Urothelium cell line (cell line): ENCODE measurements at places on chromosomes 11 and 22.
A peak's percentile ranks its signal among the peaks of the same experiment; 100 is the strongest.

DNA sequence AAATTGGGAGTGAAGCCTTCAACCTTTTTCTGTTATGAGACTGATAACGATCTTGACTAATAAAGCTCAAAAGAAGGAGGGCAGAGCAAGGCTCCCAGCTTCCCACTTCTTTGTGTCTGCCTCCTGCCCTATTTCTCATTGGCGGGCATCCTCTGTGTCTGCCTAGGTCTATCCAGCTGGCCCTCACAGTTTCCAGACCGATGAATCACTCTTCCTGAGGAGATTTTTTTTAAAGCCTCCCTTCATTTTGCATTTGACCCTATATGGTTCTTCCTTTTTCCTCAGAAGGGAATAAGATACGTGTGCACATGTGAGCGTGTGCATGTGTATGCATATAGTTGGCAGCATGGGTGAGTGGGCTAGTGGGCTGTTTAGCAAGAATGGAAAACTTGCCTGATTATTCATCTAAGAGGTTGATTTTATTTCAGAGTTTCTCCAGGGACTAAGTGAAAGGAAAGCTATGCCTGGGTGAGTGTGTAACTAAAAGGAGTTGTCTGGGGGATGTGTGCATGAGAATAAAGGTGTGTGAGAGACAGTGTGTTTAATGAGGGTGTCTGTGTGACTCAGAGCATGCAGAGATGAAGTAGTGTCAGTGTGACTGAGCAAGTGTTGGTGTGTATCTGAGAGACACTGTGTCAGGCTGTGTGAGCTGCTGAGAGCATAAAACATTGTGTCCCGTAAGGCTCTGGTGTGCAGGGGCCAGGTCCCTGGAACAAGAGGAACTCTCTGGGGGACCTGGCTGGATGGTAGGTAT, 12.2 kb downstream of the PHLDB1 start:
- DNase-seq, result peak; percentile 73

DNA sequence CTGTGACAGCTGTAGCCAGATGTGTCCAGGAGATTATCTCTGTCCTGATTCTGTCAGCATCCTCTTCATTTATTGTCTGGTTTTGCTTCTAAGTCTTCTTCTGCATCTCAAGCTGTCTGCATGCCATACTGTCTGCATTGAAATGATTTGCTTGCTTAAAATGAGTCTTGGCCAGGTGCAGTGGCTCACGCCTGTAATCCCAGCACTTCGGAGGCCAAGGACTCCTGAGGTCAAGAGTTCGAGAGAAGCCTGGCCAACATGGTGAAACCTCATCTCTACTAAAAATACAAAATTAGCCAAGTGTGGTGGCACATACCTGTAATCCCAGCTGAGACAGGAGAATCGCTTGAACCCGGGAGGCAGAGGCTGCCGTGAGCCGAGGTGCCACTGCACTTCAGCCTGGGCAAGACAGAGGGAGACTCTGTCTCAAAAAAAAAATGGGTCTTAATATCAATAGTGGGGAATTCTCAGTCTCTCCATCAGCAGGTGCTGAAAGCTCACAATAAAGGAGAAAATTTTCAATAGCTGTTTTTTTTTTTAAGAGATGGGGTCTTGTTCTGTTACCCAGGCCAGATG, 39.2 kb upstream of the AMPD3 start:
- no peak for DNase-seq

DNA sequence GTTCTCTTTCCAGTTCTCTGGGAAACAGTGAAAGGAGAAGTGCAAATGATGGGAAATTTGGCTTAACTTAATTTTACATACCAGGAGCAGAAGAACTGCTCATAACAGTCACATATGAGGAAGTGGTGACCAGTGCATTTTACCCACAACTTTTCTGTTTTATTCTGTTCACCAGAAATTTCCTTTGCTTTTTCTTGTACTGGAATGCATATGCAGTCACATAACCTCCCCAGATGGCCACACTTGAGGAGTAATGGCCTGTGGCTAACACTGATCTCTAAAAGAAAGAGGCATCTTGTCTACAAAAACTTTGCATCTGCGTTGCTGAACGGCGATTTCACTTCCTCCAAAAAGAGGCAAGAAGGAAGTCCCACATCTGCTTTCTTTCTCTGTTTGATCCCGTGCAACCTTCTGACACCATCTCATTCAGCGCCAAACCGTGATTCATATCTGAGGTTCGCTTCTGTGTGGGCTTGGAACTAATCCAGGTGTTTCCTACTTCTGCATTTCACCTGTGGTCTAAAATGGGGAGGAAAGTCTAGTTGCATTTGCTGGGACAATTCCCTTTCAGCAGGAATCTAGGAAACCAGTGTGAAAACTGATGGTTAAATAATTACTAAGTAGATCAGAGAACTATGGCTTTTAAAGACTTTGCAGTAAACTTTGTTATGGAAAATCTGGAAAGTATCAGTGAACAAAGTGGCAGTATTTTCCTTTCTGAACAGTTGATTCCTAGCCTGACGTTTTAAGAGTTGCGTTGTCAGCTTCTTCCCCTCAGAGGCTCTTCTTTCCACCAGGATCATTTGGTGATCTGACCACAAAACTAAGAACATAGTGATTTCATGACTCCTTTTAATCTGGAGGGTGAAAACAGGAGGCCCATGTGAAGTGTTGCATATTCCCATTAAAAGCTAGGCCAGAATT, 4.2 kb upstream of the MPEG1 start:
- peak; percentile 62 for DNase-seq

- DNase-seq, result no peak
Measured at GRCh38 chr22:25666308-25666707, 75.7 kb upstream of the MYO18B start.

DNA sequence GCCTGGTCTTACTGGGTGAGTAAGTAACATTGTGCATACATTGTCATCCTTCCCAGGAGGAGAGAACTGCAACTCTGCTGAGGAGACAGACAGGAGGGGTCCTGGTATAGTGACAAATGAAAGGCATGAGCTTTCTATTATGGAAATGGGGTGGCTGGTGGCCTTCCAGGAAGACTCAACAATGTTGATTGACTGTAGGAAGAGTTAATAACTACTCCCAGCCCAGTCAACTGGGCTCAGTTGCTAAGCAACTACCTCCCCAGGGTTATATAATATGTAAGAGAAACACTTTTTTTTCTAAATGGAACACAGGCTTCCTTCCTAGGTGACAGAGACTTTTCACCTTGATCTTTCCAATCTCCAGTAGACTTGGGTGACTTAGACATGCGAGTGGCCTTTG, 28.2 kb downstream of the SEZ6L start:
- DNase-seq, result no peak

GRCh38 chr11:121318848-121319834, 26.6 kb downstream of the SC5D start:
- peak; percentile 32 for DNase-seq

- DNase-seq, result no peak
Measured at GRCh38 chr22:45783690-45784089, 112.1 kb downstream of the ATXN10 start.

GRCh38 chr11:2366276-2366675, 10.8 kb upstream of the CD81 start:
- peak; percentile 33 for DNase-seq
